Urinary bladder (tissue), 4 donors: ENCODE measurements at places on chromosomes 16 and 17. TPM values are rescaled to one million over a fixed set of nuclear protein-coding genes. Genes with fewer than 3 reads are reported as not detected.

DNA sequence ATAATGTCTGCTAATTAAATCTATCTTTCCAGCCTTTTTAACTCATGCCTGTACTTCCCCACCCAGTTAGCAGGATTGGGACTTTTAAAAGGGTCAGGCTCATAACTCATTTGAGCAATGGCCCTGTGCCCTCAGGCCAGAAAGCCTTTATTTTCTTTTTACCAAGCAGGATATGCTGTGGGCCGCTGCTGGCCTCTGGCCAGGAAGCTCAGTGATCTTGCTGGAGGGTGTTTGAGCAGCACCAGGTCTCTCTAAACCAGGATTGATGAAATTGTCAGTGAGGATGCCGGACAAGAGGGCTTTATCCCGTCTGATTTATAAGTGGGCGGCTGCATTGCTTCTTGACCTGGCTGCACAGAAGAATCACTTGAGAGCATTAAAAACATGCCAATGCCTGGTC is 187.8 kb downstream of the RAB11FIP4 start:
- no peak for DNase-seq

GRCh38 chr16:17283016-17283415 is 187.7 kb downstream of the XYLT1 start:
- no peak for DNase-seq

DNA sequence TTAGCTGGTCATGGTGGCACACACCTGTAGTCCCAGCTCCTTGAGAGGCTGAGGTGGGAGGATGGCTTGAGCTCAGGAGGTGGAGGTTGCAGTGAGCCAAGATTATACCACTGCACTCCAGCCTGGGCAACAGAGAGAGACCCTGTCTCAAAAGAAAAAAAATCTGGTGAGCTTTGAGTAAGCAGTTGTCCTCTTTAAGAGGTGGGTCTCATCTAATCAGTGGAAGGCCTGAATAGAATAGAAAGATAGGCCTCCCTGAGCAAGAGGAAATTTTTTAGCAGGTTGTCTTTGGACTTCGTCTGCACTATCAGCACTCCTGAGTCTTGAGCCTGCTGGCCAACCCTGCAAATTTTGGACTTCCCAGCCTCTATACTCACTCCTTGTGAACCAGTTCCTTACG is 266.0 kb upstream of the ZFHX3 start:
- no peak for DNase-seq

DNA sequence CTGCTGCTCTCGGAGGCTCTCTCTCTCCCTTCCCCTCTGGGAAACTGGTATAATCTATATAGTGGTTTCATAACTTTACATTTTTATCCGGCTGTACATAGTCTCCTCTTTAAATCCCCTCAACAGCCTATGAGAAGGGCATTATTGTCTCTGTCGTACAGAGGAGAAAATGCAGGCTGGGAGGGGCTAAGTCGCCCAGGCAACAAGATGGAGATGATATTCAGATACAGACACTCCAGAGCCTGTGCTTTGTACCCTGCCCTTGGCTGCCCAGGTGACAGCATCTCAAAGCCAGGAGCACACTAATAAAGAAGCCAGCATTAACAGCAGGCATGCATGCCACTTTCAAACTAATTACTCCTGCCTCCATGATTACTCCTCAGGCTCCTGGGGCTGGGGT is 4.7 kb upstream of the EIF1 start:
- no peak for DNase-seq

- no peak for DNase-seq
Measured at GRCh38 chr17:32009262-32009542, 2.0 kb downstream of the LRRC37B start.

GRCh38 chr17:7124923-7125322 is 10.3 kb upstream of the ASGR2 start:
- DNase-seq, result no peak

The ATPAF2 gene
- polyA plus RNA-seq, result 17.3 TPM

DNA sequence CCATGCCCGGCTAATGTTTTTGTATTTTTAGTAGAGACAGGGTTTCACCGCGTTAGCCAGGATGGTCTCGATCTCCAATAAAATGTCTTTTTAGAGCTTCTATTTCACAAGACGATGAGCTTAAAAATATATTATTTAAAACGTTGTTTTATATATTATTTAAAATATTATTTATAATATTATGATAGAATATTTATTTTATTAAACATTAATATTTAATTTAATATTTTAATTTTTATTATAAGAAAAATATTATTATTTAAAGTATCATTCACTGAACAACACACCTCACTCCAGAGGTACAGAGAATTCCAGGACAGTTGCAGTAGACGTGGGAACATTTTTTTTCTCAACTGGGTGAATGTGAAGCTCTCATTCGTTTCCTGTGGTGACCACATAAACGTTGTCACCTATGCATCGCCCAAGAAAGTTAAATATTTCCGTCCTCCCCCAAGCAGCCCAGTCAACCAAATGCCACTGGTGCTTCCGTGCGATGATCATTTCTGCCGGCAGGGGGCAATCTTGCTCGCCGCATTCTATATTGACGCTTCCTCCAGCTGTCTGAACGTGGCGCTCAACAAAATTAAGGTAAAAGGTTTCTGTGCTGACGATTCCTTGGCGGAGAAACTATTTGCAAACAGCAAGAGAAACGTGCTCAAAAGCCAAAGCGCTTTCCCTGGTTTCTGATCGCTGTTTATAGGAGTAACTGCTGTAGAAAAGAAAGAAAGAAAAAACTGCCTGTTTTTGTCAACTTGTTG is 41.7 kb upstream of the PRSS54 start:
- DNase-seq, result peak; percentile 53

DNA sequence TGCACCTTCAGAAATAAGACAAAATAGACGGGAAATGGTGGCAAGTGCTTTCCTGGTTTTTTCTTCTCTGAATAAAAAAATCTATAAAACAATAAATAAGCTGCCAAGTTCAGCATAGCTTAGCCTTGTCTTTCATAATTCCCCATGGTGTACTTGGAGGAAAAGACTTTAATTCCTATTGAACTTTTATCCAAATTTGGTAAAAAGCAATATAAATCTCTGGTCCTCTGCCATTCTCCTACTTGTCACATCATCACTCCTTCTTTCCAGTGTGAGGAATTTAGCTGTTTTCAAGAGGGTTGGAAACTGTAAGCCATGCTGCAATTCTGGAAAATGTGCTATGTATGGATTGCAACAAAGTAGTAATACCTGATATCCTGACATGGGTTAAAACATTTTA is 551.8 kb upstream of the KIF2B start:
- DNase-seq, result no peak

GRCh38 chr16:79417601-79418008 is 182.9 kb downstream of the MAF start:
- DNase-seq, result no peak

DNA sequence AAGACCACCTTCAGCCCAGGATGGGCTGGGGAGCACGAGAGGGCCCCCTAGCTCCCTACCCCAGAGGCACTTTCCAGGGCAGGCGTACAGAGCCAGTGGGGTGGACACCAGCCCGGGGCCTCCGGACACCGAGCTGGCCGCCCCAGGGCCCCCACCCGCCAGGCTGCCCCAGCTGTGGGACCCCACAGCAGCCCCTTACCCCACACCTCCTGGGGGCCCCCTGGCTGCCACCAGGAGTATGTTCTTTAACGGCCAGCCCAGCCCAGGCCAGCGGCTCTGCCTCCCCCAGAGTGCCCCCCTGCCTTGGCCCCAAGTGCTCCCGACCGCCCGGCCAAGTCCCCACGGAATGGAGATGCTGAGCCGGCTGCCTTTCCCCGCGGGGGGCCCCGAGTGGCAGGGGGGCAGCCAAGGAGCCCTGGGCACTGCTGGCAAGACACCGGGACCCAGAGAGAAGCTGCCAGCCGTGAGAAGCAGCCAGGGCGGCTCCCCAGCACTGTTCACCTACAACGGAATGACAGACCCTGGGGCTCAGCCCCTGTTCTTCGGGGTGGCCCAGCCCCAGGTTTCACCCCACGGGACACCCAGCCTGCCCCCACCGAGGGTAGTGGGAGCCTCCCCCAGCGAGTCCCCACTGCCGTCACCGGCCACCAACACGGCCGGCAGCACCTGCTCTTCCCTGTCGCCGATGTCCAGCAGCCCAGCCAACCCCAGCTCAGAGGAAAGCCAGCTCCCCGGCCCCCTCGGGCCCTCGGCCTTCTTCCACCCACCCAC is 24.3 kb upstream of the ZFPM1 start:
- no peak for DNase-seq

GRCh38 chr16:27333549-27333948 is 19.8 kb downstream of the IL4R start:
- DNase-seq, result no peak

DNA sequence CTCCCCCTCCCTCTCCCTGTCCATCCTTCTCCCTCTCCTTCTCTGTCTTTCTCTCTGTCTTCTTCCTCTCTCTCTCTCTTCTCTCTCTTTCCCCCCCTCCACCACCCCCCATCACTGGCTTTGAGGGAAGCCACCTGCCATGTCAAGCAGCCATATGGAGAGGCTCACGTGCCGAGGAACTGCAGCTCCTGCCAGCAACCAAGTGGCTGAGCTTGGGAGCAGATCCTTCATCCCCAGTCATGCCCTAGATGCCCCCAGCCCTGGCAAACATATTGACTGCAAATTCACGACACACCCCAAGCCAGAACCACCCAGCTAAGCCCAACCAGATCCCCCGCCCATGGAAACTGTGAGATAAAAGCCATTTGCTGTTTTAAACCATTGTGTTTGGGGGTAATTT is 40.9 kb upstream of the RBFOX3 start:
- DNase-seq, result peak; percentile 41

The PPP1R1B gene
- polyA plus RNA-seq, result 17.1 TPM

GRCh38 chr16:69187446-69188235 is 677 bp downstream of the SNTB2 start:
- no peak for DNase-seq

DNA sequence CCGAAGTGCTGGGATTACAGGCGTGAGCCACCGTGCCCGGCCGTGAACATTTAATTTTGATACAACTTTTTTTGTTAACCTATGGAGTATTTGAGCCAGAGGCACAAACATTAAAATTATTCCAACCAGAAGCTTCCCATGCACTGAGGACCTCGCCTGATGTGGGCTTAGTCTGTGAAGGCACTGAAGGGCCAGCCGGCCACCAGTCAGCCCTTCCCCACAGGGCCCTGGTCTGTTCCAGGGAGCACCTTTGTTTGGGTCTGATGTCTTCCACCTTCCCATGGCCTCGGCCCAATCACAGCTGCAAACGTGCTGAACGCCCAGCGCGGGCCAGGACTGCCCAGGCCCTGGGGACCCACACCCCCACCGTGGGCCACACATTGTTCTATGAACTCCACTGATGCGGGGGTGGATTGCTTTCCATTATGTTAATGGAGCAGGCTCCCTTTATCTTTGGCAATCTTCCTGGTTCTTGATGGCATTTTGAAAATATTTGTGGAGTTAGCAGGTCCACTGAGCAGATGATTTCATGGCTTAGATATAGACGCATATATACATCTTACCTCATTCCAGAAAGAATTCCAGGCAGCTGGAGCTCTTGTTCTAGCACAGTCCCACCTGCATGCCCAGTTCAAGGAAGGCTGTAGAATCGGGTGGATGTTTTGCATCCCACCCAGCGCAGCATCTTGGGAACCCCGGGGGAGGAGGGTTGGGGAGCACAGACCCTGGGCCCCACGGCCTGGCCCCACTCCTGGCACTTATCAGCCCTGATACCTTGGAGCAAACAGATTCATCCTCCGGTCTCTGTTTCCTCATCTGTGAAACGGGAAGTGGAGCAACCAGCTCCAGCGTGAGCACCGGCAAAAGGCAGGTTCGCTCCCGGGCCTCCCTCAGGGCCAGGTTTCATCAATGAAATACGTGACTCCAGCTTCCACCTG is 14.5 kb downstream of the SPIRE2 start:
- DNase-seq, result no peak

DNA sequence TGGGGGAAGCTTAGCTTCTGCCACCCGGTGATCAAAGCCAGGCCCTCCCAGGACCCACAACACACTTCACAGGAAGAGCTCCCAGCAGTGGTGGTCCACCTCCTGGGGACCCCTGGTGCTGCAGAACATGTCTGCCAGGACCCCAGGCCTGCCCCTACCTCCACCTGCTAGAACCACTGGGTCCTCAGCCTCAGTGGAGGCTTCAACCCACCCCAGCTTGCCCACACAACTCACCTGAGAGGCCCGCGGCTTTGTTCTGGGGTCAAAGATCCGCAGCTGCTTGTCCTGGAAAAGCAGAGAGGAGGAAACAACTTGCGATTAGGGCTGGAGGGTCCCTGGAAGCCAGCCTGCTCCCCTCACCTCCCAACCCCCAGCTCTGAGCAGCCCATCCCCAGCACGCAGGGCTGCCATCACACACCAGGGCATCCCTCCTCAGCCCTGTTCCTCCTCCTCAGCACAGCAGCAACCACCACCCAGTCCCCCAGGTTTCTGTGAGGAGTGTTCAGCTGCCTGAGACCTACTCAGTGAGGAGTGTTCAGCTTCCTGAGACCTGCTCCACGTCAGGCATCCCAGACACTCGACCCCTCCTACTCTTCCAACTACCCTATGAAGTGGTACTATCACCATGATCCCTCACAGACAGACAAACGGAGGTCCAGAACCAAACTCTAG is 21.2 kb downstream of the CORO7 start:
- no peak for DNase-seq

GRCh38 chr17:43438626-43439025 is 39.8 kb downstream of the ARL4D start:
- DNase-seq, result no peak

- DNase-seq, result no peak
Measured at GRCh38 chr17:16991349-16992009, 19.6 kb upstream of the TNFRSF13B start.

The WWOX gene
- 15.3 TPM for polyA plus RNA-seq

- DNase-seq, result no peak
Measured at GRCh38 chr16:19430345-19430744, 12.7 kb downstream of the TMC5 start.

The GRB7 gene
- 2.7 TPM for polyA plus RNA-seq

DNA sequence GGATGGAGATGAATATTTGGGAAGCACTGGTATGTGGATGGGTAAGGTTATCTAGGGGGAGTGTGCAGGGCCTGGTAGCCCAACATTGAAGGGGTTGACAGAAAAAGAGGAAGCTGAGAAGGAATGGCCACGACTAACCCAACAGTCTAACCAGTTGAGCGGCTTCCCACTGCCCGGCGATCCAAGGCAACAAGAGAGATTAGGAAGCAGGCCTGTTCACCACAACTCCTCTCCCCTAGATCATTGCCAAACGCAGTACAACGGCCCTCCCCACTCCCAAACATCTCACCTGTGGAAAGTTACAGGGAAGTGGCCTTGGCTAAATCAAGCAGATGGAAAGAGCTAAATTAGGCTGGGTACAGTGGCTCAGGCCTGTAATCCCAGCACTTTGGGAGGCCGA is 11.2 kb upstream of the RANGRF start:
- no peak for DNase-seq
